Islet precursor cell (in vitro differentiated cells): ENCODE measurements at places on chromosomes 1 and 21.

- DNase-seq = no peak
Observed at GRCh38 chr21:27110956-27111355, 144.1 kb upstream of the ADAMTS5 start.

GRCh38 chr1:56425494-56426037 lies 153.8 kb downstream of the PLPP3 start:
- DNase-seq = no peak

- DNase-seq = no peak
Observed at GRCh38 chr1:86191958-86192357, 35.4 kb upstream of the COL24A1 start.

DNA sequence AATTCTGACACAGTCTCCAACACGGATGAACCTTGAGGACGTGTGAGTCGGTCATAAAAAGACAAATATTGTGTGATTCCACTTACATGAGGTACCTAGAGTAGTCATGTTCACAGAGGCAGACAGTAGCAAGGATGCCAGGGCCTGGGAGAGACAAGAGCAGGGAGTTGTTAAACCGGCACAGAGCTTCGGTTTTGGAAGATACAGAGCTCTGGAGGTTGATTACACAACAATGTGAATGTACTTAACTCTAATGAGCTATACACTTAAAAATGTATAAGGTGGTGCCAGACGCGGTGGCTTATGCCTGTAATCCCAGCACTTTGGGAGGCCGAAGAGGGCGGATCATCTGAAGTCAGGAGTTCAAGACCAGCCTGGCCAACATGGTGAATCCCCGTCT lies 37.8 kb upstream of the NEK2 start:
- no peak for DNase-seq

DNA sequence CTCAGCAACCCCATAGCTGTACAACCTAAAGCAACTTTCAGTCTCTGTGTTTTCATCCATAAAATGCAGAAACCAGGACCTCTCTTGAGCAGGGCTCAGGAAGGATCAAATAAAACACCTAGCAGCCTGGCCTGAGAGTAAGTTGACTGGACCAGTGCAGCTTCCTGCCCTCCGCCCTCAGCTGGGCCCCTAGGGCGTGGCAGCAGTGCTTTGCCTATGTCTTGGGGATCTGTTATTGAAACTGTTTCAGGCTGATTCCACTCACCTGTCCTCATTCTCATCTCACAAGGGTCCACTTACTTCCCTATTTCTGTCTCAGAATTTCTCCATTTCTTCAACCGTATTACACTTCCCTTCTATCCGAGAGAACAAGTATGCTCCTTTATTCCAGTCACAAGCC lies 17.3 kb downstream of the LRRC42 start:
- DNase-seq = no peak

DNA sequence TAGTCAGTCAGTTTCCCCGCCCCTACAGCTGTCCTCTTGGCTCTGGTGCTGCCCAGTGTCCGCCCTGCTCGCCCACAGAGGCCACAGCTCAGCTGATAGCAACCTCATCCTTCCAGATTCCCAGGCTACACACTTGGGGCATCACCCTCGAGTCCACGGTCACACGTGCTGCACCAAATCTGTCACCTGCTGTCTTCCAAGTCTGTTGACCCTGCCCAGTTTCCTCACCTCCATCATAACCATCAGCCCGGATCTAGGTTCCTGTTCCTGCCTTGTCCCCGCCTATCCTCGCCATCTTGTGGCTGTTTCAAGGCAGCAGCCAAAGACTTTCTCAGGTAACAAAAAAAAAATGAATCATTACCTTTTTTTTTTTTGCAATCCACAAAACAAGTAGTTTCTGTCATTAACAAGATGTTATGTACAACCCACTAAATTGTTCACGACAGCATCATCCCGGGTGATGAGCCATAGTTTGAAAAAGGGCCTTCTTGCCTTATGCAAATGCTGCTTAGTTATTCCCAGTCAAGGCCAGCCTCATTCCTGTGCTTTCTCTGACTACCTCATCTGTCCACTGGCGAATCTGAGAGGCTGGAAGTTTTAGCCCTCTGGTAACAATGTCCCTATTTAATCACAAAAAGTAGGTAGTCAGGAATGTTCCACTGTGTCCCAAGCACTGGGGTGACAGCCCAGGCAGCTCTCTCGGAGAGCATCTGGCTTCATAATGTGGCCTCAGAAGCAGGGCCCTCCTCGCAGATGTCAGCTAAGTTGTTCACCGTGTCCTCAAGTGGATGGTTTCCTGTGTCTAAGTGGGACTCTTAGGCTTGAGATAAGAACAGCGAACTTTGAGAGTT lies 4.9 kb upstream of the MIIP start:
- DNase-seq = peak; percentile 62

DNA sequence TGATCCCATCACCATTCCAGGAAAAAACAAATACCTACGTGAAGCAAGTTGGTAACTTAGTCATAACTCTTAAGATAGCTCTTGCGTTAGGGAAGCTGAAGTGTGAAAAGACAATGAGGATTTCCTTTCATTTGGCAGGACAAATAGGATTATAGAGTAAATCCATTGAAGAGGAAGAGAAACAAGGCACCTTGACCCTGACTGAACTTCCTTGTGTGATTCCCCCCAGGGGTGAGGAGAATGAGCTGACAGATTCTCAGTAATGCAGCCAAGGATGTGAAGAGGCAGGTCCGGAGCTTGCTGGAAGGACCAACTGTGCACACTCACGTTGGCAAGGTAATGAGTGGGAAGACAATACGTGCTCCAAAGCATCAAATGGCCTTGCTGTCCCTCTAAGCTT lies 55.0 kb upstream of the HMCN1 start:
- DNase-seq = no peak

DNA sequence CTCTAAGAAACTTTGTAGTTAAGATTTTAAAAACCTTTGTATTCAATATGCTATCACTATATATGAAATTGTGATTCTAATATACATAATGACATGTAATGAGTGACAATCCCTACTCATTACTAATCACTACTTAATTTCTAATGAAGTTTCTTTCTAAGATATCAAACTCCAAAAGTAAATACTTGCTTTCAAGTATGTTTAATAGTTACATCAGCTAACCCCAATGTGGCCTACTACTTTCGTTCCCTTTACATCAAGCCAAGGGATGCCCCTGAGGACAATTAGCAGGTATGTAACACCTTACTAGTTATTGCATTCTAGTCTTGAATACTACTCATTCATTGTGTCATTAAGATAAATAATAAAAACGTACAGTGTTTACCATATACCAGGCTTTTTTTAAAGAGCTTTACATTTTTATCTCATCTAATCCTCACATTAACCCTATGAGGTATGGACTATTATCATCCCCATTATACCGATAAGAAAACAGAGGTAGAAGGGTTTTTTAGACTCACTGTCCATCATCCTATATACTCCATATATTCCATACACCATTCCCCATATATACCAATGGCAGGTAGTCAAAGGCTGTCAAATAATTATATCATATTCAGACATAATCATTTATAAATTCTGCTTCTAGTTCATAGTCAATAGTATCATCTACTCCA lies 4.2 kb downstream of the PPP1R15B start:
- DNase-seq = no peak

GRCh38 chr1:195748969-195749368 lies 859.3 kb downstream of the KCNT2 start:
- DNase-seq = no peak

GRCh38 chr1:119653839-119654170 lies 5.7 kb upstream of the ZNF697 start:
- no peak for DNase-seq

GRCh38 chr1:229323201-229323600 lies 19.6 kb downstream of the CCSAP start:
- DNase-seq = no peak

GRCh38 chr1:165443539-165444311 lies 1.2 kb downstream of the RXRG start:
- no peak for DNase-seq

- no peak for DNase-seq
Observed at GRCh38 chr1:94595658-94596057, 54.1 kb upstream of the F3 start.

DNA sequence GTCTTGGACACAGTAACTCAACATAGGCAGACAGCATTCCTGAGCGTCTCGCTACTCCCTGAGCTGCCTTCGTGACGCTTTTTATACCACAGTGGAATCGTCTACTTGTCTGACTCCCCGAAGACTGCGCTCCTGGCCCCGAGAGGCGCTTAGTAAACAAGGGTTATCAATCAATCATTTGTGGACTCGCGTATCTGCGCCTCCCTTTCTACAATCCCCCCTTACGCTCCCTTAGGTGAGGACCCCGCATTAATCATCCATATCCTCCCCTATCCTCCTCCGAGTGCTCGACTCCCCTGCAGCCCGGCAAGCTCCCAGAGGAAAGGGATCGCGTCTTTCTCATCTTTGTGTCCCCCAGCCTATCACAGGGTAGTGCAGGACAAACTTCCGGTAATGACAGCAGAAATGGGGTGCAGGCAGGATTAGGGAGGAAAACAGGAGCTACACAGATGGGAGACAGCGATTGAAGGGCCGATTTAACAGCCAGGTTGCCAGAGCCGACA lies 522 bp downstream of the TMEM59 start:
- DNase-seq = peak; percentile 83

- DNase-seq = no peak
Observed at GRCh38 chr1:50517488-50517887, 94.2 kb upstream of the DMRTA2 start.

DNA sequence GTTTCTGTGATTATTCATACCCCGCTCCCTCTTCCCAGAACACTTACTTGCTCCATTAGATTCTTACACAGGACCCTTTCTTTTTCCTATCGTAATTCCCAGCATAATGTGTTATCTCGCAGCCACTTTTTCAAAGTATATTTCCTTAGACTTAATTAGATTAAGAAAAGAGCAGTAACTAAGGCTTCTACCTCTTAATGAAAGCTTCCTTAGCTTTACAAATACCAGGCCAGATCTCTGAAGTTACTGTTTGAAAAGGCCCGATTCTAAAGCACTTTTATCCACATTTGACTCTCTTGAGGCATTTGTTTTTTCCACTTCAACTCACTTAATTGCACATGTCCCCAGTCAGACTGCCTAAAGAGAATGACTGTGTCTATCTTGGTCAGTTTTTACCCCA lies 1264.3 kb upstream of the ADGRL2 start:
- DNase-seq = no peak

- peak; percentile 86 for DNase-seq
Observed at GRCh38 chr21:14875704-14876523, 188.9 kb downstream of the NRIP1 start.

GRCh38 chr1:108590957-108591356 lies 31.1 kb downstream of the EEIG2 start:
- DNase-seq = no peak

DNA sequence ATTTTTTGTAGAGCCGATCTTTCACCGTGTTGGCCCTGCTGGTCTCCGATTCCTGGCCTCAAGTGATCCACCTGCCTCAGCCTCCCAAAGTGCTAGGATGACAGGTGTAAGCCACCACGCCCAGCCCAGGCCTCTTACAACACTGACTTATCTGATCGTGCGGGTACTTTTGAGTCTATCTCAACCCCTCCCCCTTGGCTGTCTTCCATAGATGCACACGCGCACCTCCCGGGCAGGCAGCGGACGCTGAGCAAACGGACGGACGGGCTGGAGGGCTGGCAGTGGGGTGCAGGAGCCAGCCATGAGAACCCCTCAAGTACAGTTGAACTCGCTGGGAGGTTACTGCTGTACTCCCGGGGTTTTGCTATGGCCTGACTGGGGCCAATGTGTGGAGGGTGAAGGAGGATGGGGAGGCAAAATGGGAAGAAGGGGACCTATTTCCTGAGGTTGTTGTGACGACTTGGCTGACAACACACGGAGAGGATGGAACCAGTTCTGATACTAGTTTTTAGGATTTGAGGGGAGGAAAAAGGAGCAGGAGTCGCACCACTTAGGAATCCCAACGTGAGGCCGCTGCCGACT lies 959 bp downstream of the CD58 start:
- no peak for DNase-seq

GRCh38 chr1:189530162-189530561 lies 947.5 kb downstream of the BRINP3 start:
- DNase-seq = no peak

DNA sequence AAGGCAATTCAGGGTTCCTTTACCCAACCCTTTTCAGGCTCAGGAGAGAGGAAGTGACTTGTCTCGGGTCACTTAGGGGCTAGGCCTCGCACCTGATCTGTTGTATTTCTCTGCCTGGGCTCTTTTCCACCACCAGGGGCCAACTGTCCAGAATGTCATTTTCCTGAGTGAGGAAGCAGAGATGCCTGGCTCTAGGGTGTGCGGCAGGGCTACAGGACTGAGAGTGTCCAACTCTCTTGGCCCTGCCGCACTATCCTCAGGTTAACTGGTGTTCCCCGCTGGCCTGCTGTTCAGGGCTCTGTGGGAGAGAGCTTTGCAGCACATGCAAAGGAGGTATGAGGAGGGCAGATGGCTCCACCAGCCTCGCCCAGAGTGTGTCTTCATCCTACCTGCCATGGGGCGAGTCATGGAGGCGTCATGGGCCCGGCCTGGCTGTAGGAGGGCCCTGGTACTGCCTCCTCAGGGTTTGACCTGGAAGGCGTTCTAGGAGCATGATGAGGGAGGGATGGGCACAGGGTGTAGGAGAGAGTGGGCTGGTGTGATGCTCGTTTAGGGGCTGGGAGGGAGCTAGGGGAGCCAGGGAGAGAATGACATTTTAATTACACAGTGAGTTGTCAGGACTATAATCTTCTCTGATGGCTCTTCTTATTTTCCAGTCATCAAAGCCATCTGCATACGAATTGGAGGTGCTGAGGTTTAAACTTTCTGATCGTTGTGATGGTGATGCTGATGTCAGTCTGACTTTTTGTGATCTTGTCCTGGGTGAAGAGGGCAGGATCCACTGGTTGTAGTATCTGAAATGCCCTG lies 128.3 kb downstream of the NOS1AP start:
- peak; percentile 51 for DNase-seq

GRCh38 chr1:231099996-231100767 lies 60.1 kb upstream of the FAM89A start:
- no peak for DNase-seq

DNA sequence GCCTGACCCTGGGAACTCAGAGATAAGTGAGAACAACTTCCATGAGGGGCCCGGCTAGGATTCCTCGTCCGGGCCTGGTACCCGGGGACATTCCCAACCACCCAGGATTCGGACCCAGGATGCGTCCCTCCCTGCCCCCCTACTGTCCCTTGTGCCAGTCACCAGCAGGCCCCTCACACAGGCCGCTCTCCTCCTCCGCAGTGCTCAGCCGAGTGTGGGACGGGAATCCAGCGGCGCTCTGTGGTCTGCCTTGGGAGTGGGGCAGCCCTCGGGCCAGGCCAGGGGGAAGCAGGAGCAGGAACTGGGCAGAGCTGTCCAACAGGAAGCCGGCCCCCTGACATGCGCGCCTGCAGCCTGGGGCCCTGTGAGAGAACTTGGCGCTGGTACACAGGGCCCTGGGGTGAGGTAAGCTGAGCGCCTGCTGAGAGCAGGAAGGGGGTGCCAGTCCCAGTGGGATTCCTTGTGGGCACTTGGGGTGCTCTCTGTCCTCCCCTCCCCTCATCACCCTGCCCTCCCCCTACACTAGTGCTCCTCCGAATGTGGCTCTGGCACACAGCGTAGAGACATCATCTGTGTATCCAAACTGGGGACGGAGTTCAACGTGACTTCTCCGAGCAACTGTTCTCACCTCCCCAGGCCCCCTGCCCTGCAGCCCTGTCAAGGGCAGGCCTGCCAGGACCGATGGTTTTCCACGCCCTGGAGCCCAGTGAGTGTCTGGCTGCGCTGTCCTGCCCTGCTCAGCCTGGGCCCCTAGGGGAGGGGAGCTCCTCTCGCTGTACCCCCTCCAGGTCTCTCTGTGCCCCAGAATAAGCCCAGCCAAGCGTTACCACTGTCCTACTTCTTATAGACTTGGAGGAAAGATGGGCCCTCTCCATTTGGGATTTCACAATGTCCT lies 9.8 kb downstream of the ADAMTSL4 start:
- DNase-seq = peak; percentile 65

- no peak for DNase-seq
Observed at GRCh38 chr1:88298506-88298905, 385.6 kb upstream of the PKN2 start.
